ENCODE measurements at places on chromosomes 6 and 20. TPM values are rescaled to one million over a fixed set of nuclear protein-coding genes. Genes with fewer than 3 reads are reported as not detected.

Gene KCNK16
- not detected for total RNA-seq

Gene PRSS35
- total RNA-seq = 0.83 TPM

DNA sequence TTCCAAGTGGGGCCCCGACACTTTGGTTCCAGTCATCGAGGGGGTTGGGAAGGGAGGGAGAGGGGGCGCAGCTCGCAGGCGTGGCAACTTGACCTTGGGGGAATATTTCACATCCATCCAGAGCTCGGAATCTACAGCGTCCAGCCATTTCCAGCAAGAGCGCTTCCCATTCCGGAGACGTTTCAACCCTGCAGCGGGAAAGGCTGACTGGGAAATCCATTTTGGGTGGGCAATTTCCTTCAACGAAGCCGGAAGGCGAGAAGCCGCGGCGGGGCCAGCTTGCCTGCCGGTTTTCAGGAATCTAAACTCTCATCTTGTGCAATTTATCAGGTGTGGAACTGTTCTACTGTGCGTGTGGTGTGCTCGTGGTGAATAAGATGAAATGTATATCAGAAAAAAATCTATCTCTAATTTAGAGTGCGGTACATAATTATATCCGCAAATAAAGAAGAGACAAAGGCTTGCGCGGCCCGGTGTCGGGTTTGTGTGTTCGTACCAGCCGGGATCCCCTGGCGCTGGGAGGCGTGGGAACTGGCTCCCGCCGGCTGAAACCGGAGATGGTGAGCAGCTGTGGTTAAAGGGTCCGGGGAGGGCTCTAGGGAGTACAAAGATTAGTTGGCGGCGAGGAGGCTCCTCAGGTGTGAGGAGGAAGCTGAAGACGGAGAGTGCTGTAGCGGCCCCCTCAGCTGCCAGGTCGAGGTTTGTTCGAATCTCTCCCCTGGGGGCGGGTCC is 4.8 kb downstream of the SLC32A1 start:
- DNase-seq = no peak

GRCh38 chr6:77879527-77879926 is 226.7 kb downstream of the MEI4 start:
- no peak for DNase-seq

GRCh38 chr6:90131125-90131524 is 165.5 kb downstream of the BACH2 start:
- DNase-seq = no peak

- DNase-seq = no peak
These were observed at the start of gene TSPO2 for GRCh38 chr6:41042226-41043055. TSPO2 (plus strand) TSS chr6:41042467; CDS start chr6:41042986, 519 bp downstream.

DNA sequence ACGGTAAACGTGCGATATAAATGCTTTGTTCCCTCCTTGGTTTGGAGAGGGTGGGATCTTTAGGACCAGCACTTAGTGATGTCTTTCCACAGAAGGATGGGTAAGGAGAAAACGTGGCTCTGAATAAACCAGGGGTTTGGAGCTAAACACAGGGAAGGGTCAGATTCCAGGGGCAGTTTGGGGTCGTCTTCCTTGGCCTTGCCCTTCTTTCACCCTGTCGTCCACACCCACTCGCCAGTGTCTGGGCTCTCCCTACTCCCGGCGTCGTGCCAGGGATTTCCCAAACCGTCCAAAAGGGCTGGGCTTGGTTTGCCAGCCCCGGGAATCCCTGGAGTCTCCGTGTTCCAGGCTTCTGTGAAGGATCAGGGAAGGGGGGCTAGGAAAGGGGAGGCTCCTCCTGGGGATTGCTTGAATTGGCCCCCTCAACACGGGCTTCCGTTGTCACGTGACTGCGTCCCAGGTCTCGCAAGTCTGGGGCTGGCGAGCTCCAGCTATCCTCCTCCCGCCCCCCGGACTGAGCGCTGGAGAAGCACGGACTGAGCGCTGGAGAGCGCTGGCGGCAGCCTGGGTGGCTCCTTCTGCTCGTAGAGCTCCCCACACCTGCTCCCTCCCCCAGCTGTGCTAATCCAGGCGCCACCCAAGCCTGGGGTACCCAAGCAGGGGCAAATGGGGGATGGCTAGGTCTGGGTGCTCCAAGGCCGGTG is 9.4 kb upstream of the ARMC12 start:
- peak; percentile 83 for DNase-seq

DNA sequence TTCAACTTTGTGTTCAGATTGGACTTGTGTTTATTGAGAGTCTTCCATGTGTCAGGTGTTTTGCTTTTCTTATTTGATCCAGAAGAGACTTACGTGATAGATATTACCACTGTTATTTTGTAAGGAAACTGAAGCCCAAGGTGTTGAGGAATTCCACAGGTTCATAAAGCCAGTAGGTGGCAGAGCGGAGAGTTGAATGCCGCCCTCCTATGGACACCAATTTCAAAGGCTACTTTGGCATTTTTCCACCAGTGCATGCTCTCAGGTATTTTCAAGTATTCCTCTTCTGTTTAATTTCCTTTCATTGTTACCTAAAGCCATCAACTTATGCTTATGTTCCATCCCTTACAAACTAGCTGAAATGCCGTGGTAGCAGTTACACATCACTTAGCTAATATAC is 14.0 kb upstream of the COL10A1 start:
- no peak for DNase-seq

- peak; percentile 43 for DNase-seq
These were observed 17.1 kb upstream of the BEND3 start for GRCh38 chr6:107132330-107132954.

DNA sequence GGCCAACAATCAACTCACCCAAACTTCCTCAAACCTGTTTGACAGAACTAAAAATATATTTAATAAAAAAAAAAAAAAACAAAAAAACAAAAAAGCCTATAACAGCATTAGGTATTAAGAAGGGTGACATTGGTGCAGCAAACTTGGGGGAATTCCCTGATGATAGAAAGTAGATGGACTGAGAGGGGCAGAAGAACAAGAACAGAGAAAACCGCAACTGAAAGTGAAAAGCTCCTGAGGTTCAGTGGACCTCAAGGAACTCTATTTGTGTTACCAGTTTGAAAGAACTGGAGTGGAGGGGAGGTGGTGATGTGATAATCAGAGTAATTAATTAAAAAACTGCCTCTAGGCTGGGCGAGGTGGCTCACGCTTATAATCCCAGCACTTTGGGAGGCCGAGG is 53.8 kb downstream of the MACROD2 start:
- no peak for DNase-seq

- no peak for DNase-seq
These were observed 133.1 kb upstream of the COL21A1 start for GRCh38 chr6:56380476-56380875.

DNA sequence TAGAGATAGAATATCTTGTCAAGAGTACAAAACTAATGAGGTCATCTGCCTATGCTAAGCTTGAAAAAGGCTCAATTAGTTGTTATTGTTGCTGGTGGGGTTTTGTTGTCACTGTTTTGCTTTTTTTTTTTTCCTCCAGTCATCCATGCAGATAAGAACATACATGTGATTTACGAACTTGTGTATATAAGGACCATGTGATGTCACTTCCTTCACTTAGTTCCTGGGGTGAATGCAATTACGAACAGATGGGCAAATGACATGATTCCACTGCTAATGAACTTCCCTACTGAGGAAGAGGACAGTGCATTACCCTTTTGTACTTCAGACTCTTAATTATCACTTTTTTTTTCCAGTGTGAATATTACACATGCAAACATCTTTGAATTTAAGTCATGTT is 1175.3 kb upstream of the GJE1 start:
- DNase-seq = no peak

- DNase-seq = no peak
These were observed 904 bp downstream of the B3GALT4 start for GRCh38 chr6:33277663-33278391.

DNA sequence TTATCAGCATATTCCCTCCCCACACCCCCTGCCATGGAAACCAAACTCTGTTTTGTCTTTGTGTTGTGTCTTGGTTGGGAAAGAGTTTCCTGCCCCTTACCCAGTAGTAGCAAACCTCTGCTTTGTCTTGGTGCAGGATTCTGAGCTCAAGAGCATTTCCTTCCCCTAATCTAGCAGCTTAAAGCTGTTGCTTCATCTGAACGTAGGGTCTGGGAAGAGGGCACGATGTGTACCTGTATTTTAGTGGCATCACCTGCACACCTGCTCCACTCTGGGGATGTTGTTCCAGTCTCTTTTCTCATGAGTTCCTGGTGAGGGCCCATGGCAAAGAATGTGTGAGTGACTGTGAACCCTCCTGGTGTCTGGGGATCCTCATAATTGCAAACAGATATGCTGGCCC is 164.7 kb downstream of the SCP2D1 start:
- DNase-seq = no peak

GRCh38 chr6:33694977-33695376 is 16.5 kb downstream of the UQCC2 start:
- DNase-seq = no peak

Data from cardiac septum (tissue), 1 donor.